Activated T-cell treated with anti-CD3 and anti-CD28 coated beads, Interleukin-2, amount 50 U/mL, for 4 hours (primary cell): ENCODE measurements at places on chromosomes 5 and 9.

DNA sequence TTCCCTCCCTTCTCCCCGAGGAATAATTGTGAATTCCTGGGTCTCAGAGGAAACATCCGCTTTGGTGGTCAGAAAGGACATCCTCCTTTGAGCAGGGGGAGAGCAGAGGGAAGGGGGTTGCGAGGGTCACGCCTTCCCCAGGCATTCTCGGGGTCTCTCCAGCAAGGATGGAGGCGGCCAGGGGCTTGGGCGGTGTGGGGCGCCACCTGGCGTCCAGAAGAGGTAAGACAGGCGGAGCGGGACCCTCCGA is 129.1 kb downstream of the KCNIP1 start:
- DNase-seq: peak; percentile 46

DNA sequence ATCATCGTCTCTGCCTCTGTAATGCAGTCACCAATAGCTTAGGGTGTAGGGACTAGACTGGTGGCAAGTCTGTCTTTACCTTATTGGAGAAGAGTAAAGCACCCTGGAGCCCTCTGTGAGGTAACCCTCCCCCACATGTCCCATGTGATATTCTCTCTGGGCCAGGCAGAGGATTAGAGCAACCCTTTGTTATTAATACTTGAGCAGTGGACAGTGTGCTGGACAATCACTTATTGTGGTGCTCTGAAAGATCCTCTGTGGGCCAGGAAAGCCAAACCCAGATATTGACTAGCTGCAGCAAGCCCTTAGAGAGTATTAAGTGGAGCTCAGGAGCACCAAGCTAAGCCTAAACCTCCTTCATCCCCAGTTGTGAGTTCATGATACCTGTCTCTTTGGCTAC is 139.7 kb upstream of the RUSC2 start:
- DNase-seq: no peak

- peak; percentile 42 for DNase-seq
Observed at GRCh38 chr5:81749561-81750307, 1.2 kb downstream of the SSBP2 start.

DNA sequence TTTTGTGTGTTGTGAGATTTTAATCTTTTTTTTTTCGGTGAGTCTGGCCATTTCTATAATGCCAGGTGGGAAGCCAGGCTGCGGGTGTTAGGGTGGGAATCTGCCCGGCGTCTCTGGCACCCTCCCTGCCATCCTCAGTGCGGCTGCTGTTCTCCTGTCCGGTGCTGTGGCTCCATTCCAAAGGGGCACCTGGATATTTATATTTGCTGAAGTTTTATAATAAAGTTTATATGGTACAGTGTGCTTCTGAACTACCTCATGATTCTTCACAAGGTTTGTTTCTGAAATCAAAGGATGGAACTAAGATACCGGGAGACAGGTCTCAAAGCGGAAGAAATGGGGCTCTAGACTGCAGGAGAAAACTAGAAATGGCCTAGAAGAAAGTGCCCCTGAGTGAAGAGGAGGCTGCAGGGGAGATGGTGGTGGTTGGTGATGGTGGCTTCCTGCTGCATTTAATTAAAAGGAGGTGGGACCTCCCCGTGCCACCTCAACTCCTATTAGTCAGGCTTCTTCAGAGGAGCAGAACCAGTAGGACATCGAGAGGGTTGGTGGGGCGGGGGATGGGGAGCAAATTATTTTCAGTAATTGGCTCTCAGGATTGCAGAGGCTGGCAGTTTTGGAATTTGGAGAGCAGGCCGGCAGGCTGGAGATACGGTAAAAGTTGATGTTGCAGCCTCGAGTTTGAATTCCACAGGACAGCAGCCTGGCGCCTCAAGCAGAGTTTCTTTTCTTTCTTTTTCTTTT is 102.2 kb upstream of the ICE1 start:
- DNase-seq: no peak

GRCh38 chr5:526456-527088 is 2.3 kb upstream of the SLC9A3 start:
- no peak for DNase-seq

DNA sequence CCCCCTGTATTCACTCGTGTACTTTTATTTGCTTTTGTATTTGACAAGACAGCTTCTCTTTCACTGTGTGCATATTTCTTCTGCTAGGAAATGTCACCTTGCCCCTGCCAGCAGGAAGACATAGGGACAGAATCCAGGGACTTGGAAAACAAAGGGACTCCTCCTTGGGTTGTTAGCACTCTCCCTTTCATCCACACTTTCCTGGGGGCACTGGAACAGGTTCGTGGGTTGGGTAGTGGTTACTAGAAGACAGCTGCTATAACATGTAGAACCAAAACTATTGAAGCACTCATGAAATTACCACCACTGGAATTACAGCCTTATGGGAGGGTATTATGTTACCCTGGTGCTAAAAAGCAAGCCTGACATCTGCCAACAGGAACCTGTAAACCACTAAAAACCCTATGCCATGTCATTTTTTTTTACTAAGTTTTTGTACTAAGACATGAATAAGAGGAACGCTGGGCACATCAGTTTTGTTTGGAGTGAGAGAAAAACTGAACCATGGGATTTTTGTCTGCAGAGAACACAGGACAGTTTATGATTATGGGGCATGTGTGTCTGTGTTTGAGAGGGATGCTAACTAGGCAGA is 4.7 kb upstream of the CCL28 start:
- DNase-seq: no peak

- DNase-seq: no peak
Observed at GRCh38 chr9:107029146-107029545, 166.2 kb downstream of the ZNF462 start.

DNA sequence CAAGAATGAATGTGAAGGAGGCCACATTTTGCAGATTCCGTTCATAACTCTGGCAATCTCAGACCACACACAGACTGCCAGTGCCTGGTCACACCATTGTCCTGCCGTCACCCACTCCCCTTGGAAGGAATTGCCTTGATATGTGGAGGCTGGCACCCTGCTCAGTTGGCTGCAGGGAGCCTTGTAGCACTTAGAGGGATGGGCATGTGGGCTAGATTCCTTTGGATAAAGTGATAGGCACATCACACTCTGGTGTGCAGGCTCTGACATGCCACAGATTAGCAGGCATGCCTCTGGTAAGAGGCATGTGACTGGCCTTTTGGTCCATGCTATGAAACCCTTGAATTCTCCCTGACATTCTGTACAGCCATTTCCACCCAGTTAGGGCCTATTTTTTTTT is 254.6 kb upstream of the PIK3R1 start:
- DNase-seq: no peak

DNA sequence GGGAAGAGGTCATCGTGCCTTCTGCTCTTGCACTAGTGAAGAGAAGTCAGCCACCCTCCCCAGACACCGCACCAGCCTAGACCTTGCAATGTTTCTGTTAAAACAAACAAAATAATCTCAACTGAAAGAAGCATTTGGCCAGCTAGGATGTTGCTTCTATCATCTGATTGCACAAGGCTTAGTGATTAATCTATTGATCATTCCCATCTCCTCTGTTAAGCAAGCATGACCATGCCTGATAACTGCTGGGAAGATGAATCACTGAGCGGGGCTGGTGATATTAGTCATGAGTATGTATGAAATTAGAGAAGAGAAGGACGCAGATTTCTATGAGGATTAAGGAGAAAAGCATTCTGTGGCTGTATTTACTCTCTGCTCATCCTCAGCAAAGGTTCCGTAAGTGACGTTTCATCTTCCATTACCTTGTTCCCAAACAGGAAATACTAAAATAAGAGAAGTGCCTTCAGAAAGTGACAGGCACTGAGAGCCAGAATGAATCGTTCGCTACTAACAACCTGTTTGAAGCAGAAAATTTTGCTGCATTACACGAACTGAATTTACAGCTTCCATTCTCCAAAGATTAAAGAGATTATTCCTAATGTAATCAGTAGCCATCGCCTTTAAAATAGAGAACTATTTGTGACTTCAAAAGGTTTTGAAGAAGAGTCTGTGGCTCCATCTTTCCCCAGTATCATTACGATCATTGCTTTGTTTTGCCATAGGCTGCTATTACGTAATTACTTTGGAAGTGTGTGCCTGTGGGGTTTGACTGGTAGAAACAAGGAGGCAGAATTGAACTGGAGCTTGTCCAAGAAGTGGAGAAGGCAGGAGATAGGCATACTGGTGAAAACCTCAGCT is 219.1 kb downstream of the MED10 start:
- DNase-seq: no peak

DNA sequence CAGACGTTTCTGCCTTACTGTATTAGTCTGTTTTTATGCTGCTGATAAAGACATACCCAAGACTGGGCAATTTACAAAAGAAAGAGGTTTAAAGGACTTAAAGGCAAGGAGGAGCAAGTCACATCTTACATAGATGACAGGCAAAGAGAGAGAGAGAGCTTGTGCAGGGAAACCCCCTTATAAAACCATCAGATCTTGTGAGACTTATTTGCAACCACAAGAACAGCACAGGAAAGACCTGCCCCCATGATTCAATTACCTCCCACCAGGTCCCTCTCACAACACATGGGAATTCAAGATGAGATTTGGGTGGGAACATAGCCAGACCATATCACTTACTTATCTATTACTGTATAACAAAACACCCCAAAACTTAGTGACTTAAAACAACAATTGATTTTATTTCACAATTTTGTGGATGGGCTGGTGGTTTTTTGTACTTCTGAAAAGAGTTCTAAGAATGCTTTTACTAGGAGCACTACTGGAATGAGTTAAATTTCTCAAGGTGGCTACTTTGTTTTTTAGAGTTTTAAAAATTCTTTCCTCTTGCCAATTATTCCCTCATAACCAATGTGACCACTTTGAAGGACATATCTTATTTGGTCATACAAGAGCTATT is 10.3 kb downstream of the RUSC2 start:
- DNase-seq: no peak

DNA sequence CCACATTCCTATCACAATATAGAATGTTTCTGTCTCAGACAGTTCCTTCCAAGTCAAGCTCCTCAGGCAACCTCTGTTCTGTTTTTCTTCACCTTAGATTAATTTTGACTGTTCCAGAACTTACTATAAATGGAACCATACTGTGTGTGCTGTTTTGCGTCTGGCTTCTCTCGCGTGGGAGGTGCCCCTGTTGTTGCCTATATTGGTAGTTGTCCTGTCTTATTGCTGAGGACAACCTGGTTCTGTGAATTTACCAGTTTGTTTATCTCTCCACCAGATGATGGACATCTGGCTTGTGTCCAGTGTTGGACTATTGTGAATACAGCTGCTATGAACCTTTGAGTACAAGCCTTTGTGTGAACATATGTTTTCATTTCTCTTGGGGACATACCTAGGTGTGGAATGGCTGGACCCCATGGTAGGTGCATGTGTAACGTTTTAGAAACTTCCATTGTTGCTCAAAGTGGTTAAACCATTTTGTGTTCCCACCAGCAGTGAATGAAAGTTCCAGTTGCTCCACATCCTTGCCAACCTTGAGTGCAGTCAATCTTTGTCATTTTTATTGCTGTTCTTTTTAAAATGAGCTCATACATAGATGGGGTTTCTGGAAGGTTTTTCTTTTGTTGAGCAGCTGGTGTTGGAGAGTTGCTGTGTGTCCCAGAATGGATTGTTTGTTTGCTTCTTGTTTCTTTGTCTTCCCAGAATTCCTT is 18.1 kb downstream of the HMCN2 start:
- DNase-seq: no peak

GRCh38 chr9:70635790-70636189 is 221.3 kb upstream of the KLF9 start:
- no peak for DNase-seq

GRCh38 chr9:130729145-130729544 is 35.6 kb downstream of the EXOSC2 start:
- no peak for DNase-seq

GRCh38 chr9:21443849-21444625 is 3.8 kb downstream of the IFNA1 start:
- no peak for DNase-seq

DNA sequence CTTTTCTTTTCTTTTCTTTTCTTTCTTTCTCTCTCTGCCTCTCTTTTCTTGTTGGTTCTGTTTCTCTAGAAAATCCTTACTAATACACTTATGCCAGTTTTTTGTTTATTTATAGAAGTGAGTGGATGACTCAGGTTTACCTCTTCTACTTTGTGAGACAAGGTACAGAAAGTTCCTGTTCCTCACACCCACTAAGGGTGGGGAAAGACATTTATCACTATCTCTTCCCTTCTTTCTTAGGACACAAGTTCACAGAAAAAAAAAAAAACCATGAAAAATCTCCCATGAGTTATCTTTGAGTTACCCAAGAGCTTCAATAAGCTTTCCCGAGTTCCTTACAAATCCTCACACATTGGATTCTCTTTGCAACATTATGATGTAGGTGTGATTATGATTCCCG is 60.9 kb upstream of the CD180 start:
- no peak for DNase-seq

GRCh38 chr5:35303152-35303551 is 72.9 kb upstream of the PRLR start:
- no peak for DNase-seq

DNA sequence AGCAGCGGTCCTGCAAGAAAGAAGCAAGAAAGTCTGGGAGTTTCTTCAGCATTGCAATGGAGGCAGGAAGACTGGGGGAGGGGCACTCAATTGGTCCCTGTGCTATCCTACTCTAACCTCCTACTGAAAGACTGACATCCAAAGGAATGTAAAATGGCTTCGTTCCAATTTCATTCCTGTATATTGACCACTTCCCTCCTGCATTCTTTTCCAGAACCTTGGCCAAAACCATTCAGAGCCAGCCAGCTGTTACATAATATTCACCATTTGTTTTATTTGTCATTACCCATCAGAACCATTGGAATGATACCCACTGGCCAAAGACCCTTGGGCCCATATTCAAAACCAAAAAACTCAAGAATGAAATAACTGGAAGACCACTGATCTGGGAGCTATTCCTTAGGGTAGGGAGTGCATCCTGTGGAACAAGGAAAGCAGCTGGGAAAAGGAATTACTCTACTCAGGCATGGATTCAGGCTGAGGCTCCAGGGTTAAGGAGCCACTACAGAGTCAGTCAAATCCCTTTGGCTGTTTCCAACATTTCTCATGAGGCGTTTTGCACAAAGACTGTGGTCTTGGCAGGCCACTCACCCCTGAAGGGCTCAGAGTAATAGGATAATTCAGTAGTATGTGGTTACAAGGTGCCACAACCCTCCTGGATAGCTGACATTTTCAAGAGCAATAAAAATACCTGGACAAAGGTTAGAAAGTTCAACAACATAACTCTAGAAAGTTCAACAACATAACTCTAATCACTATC is 148.7 kb upstream of the SLC1A3 start:
- DNase-seq: no peak

DNA sequence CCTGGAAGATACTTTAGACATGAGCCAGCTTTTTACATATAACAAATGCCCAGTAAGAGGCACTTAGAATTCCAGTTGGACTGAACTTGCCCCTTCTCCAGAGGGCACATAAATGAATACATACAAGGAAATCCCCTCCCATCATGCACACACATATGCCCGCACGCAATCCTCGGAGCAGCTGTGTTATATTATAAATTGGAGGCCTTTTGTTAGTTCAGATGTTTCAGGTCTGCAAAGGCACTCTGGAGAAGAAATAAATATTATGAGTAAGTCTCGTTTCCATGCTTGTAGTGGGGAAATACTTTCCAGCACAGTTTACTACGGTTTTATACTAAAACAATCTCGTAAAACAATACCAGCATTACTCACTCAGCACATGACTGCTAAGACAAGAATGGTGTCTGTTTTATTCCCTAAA is 17.6 kb upstream of the MUSK start:
- DNase-seq: no peak
